HT1080 (cell line): ENCODE measurements at places on chromosomes 5 and 9. TPM values are rescaled to one million over a fixed set of nuclear protein-coding genes. Genes with fewer than 3 reads are reported as not detected.
A peak's percentile ranks its signal among the peaks of the same experiment; 100 is the strongest.

DNA sequence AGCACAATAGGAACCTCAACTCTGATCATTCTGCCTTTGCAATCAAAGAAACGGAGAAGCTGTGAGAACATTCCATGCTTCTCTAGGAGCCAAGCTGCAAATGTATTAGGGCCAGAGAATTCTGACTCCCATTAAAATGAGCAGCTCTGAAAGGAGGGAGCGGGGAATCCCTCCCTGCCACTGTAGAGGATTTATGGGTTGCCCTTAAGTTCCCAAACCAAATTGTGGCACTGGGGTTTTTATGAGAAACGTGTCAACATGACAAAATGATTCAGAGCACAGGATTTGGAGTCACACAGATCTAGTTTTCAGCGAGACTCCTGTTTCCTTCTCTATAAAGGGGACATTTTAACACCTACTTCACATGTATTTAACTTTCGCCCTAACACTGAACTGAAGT lies 1.8 kb downstream of the IL6ST start:
- DNase-seq = no peak

- DNase-seq = peak; percentile 65
Observed at GRCh38 chr9:86546712-86547111, 192.5 kb upstream of the TUT7 start.

DNA sequence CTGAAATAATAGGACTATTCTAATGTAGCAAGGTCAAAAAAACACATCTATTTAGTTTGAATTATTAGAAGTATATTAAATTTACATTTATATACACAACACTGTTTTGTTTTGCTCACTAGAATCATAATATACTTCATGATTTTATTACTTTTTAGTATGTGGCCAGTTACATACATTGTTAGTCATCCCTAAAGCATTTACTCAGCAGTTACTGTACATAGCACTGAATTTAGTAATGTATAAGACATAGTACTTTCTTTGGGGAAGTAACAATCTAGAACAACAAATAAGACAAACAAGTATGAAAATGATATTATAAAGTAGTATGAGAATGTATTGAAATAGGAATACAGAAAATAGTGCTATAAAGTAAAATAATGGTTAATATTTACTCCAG lies 28.2 kb downstream of the ERCC8 start:
- no peak for DNase-seq

GRCh38 chr5:146565764-146566367 lies 49.9 kb upstream of the GPR151 start:
- peak; percentile 77 for DNase-seq

GRCh38 chr5:141649056-141649688 lies 2.0 kb downstream of the FCHSD1 start:
- DNase-seq = no peak

GRCh38 chr9:136856541-136857141 lies 4.5 kb downstream of the MAMDC4 start:
- DNase-seq = no peak

GRCh38 chr9:134753191-134753590 lies 111.6 kb downstream of the COL5A1 start:
- DNase-seq = no peak

GRCh38 chr9:10793306-10793705 lies 180.5 kb upstream of the PTPRD start:
- no peak for DNase-seq

DNA sequence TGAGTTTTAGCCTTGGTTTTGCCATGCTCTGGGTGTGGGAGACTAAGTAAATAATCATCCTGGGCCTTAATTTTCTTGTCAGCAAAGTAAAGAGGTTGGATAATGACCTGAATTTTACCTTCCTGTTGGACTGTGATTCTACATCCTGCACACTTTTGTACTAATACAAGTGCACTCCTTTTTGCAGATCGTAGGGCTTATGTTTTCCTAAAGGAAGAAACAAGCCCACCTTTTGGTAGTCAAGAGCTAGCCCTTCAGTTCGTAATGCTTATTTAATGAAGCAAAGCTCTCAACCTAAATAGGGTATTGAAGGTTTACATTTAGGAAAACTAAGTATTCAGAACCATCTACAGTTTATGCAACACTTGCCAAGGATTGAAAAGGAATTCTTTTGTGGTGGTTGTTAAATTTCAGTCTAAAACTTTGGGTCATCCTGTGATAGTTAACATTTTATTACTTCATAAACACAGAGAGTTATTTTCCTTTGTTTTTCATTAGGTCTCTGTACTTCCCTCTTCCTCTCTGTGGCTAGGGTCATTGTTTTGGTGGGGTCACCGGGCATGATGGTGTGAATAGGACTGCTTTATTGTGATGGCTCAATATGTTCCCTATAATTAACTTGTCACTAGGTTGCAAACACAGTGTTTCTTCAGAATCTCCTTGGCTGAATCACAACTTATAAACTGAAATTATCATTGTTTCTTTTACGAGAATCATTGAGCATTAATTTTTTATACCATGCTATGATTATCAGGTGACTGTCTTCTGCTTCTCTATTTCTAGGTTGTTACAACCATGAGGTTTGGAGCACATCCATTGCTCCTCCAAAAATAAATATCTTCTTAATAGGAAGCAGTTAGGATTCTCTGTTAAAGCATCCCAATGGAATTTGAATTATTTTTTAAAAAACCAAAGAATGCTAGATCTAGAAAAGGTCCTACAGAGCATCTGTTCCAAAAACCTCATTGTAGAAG lies 28.5 kb downstream of the SPINK5 start:
- no peak for DNase-seq

DNA sequence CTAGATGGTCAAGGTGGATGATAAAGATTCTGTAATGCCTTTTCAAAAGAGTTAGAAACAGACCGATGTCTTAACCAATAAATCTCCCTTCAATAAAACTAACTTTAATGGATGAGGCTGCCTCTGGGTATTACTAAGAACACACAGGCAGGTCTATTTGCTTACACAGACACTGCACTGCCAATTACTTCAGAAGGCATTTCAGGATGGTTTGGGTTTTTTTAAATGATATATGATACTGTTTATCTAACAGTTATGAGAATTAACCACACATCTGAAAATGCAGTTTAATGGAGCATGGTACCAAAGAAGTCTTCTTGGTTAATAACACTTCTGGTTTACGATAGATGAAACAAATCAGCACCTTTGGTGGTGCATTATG lies 367.9 kb upstream of the GRAMD2B start:
- no peak for DNase-seq

GRCh38 chr5:149550594-149551226 lies 529 bp downstream of the CSNK1A1 start:
- DNase-seq = no peak

GRCh38 chr5:95281226-95281625 lies 3.7 kb downstream of the MCTP1 start:
- DNase-seq = peak; percentile 76

- DNase-seq = no peak
Observed at GRCh38 chr5:79295029-79295428, 59.1 kb downstream of the JMY start.

- DNase-seq = peak; percentile 94
Observed at GRCh38 chr5:116492016-116492623, 82.5 kb downstream of the SEMA6A start.

GRCh38 chr5:130115686-130116085 lies 211.4 kb downstream of the CHSY3 start:
- DNase-seq = no peak

- DNase-seq = no peak
Observed at GRCh38 chr5:41808294-41808693, 61.9 kb downstream of the OXCT1 start.

DNA sequence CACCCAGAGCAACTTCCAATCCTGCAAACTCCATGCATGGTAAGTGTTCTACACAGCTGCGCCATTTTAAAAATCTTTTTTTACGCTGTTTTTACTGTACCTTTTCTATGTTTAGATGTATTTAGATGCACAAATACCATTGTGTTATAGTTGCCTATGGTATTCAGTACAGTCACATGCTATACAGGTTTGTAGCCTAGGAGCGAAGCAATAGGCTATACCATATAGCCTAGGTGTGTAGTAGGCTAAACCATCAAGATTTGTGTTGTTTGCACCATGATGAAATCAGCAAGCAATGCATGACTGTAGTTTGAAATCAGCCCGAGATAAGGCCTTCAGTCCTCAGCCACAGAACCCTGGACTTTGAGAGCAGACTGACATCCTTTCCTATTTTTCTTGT lies 101.2 kb downstream of the LIX1 start:
- DNase-seq = no peak

DNA sequence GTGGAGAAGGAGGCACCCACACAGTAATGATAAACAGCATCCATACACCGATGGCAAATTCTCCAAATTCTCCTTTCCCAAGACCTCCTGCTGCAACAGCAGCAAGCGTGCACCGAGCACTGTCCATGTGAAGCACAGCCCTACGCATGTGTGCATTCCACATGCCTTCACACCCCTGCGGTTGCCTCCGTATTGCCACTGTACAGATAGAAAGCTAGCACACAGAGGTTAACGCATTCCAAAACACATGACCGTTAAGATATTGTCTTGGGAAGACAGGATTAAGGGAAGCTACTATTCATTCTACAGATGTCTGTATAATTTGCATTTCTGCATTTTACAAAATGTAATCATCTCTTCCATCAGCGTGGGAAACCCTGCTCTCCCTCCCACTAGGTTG lies 6.6 kb downstream of the FLT4 start:
- DNase-seq = no peak

DNA sequence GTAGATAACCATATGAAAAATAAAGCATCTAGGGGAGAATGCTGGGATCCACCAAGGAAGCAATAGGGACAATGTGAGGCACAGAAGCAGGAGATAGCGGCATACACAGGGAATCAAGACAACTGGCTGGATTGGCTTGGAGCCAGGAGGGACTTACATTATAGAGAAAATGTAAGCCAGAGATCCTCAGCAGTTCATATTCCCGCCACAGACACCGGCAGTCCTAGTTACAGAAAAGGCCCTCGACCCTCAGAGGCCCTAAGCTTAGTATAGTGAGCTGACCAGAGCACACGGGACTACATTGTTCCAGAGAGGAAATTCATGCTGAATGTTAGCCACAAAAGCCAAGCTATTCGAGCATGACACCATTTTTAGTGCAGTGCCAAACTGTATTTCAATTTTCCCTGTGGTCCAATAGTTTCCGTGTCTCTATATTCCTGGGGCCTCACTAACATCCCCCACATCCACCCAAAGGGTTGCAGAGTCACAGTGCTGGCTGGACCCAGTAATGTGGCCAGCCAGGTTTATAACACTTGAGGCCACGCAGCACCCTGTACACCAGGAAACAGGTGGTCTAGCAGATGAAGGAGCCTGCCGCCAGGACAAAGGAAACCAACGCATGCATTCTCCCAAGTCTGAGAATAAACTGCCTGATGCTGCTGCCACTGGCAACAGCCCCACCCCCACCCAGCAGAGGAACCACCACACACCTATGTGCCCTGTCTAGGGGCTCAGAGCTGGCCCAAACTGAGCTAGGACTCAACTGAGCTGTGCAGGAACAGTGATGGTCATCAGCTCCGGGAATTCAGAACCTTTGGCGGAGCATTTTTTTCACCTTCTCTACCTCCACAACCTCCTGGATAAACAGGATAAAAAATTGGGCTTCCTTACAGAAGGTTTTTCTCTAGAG lies 693.2 kb upstream of the CHD1 start:
- DNase-seq = no peak

GRCh38 chr9:87086221-87086818 lies 139.0 kb upstream of the GAS1 start:
- no peak for DNase-seq

- peak; percentile 44 for DNase-seq
Observed at GRCh38 chr9:69471433-69471832, 146.4 kb downstream of the ENTREP1 start.

DNA sequence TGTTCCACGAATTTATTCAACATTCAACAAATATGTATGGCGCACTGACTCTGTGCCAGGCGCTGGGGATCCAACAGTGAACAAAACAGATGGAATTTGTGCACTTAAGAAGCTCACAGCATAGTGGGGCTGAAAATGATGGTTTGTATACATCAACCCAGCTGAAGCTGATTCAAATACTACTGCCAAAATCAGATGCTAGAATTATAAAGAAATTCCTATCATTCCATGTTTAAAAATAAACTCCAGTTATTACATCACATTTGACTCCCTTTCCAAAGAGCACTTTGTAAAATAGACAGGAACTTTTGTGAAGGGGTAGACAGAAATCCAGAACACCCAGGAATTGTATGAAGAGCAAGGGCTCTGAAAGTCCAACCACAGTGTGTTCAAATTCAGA lies 54.1 kb downstream of the ZNF608 start:
- DNase-seq = no peak

DNA sequence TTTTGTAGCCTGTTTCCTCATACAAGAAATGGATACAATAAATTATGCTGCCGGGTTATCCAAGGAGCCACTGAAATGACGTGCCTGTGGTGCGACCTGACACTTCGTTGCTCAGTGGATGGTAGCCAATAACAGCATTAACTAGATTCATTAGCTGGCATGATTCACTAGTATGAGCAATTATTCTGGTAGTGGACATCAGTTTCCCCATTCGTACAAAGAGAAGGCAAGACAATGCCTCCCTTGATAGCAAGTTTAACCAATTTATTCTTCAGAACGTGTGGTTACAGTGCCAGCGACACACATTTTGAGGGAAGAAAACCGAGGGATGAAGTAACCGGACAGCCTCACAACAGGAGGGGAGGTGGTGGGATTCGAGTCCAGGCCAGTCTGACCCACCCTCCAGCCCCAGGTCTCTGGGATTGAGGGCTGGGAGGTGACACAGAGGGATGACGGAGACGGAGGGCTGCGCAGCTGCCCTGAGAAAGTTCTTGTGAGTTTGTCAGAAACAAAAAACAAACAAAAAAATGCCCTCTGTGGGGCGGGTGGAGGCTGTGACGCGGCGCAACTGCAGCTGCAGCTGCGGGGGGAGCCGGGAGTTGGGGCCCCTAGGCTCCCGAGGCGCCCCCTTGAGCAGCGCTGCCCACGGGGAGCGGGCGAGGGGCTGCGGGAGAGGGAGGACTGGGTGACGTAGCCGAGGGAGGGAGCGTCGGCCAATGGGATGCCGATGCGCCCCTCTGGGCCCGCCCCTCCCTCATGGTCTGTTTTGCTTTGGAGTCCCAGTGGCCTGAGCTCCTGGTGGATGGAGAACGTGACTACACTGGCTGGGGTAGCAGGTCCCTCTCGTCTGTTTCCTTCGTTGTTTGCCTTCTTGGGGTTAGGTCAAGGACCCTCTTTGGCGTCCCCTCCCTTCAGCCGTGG lies 10.9 kb downstream of the LHX2 start:
- DNase-seq = no peak

NEUROG1 gene
- not detected in 2 replicates for total RNA-seq

PDLIM4 gene
- total RNA-seq = not detected in 2 replicates

GFI1B gene
- total RNA-seq = not detected in 2 replicates

SLC22A4 gene
- total RNA-seq = 2.1 and 3.4 TPM in 2 replicates

OR1N2 gene
- not detected in 2 replicates for total RNA-seq

HCN1 gene
- total RNA-seq = not detected in 2 replicates

CBY3 gene
- not detected in 2 replicates for total RNA-seq

FREM1 gene
- total RNA-seq = 0.05 and 0.10 TPM in 2 replicates

CMYA5 gene
- 0.06 and 0.17 TPM in 2 replicates for total RNA-seq

LCN12 gene
- not detected in 2 replicates for total RNA-seq

ADAMTSL1 gene
- 1.9 and 2.2 TPM in 2 replicates for total RNA-seq

PFN3 gene
- not detected in 2 replicates for total RNA-seq
